ENCODE measurements at places on chromosomes 2 and 18.
A peak's percentile ranks its signal among the peaks of the same experiment; 100 is the strongest.

DNA sequence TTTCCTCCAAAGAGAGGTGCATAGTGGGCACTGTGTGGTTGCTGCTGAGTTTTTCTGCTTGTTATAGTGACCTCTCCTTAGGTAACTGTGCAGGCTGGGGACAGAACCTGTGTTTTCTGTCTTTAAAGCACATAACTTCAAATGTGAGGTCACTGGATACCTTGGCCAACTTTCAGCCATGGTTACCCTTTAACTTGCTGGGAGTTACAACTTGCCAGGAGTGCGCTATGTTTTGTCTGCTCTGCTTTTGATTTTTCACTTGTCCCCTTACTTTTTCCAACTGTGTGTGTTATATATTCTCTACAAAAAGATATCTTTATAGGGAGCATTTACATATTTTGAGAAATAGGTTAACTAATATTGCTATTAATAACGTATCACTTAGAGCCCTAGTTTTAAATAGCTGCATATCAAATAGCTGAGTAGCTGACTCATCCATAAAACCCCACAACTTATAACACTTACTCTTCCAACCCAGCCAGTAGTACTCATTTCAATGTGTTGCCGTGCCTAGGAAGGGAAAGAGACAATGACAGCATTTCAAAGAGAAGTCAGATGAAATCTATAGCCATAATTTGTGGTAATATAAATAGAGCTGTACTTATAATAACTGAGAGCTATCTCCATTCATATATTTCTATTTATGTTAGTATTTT lies 51.6 kb downstream of the DPP4 start:
- no peak for DNase-seq

DNA sequence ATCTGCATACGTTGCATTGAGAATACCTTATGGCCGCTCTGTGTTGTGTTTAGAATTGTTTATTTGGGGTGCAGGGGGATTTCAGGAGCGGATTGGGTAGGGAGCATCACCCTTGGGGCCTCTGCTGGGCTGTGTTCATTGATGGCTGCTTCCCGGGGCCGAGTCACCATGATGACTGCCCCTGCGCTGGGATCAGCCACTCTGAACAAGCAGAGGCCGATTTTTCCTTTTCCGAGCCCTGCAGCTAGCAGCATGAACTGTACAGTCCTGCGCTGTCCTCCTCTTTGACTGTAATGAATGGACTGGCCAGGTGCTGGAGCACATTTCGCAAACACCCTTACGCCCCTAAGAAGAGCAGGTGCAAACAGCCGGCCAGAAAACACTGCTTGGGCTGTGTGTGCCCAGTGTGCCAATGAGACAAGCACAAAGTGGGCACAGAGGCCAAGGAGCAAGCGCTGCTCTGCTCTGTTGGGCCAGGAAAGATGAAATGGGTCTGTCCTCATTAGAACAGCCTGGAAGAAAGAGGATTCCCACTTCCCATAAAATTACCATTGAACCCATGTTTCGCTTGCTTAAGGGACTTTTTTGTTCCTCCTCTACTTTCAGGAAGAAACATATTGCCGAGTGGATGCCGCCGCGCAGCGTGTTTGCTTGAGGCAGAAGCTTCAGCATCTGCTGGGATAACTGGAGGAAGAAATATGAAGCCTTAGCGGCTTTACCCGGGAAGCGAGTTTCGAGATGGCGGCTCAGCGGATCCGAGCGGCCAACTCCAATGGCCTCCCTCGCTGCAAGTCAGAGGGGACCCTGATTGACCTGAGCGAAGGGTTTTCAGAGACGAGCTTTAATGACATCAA lies 82.7 kb downstream of the SH3BP4 start:
- DNase-seq, result no peak

DNA sequence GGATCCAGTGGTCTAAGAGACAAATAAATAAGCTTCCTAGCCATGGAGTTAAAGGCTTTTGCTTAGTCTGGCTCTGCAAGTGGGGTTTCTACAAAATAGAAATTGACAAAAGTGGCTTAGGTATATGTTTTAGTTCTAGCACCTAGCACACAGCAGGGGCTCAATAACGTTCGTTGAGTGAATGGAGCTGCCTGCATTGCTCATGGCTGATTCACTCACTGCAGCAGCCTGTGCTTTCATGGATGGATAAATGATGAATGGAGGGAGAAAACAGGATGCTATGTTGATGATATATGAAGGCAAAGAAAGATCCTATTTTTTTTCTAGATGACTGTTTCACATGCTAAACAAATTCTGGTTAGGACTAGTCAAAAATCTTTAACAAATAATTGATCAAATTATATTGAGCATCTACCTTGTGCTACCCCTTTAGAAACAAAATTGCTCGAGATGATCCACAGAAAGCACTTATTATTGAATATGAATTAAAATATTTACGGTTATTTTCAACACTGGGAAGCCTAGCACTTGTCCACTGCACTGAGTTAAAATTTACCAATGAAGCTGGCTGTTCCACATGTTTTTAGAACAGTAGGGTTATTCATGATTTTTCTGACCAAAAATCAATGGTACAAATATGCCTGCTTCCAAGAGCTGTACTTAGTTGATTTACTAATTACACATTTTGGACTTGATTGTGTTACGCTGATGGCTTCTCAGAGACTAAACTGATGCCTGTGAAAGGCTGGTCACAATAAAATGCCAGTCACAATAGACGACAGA lies 39.6 kb downstream of the HDHD2 start:
- no peak for DNase-seq

DNA sequence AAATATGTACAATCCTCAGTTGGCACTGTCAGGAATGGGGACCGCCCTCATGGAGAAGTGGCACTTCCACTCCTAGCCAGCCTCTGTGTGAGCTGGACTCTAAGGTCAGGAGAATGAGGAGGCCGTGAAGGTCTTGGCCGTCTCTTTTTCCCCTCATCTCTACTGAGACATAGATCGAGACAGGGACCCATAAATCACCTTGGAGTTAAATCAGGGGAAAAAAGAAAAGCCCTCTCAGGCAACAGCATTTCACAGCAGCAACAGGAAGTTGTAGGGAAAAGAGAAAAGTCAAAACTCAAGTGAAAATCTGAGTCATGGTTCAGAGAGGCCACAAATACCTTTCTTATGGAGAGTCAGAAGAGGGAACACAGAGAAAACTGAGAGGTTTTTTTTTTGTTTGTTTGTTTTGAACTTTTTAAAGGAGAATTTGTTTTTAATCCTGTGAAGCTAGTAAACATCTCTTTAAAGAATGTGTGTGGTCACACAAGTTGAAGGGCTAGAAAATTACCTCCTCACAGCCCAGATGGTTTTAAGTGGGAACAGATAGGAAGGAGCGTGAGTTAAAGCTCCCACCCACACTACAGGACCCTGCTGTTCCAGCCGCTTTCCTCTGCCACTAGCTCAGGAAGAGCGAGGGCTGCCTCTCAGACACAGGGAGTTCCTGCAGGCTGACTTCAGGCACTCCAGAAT lies 30.6 kb upstream of the CYP1B1 start:
- no peak for DNase-seq

- no peak for DNase-seq
Observed at GRCh38 chr2:60963190-60963589, 54.3 kb upstream of the PEX13 start.

GRCh38 chr18:23354625-23355024 lies 98.5 kb upstream of the RIOK3 start:
- no peak for DNase-seq

GRCh38 chr2:47028846-47029560 lies 113.4 kb upstream of the MCFD2 start:
- no peak for DNase-seq

- no peak for DNase-seq
Observed at GRCh38 chr2:175008801-175009495, 3.8 kb upstream of the CHN1 start.

DNA sequence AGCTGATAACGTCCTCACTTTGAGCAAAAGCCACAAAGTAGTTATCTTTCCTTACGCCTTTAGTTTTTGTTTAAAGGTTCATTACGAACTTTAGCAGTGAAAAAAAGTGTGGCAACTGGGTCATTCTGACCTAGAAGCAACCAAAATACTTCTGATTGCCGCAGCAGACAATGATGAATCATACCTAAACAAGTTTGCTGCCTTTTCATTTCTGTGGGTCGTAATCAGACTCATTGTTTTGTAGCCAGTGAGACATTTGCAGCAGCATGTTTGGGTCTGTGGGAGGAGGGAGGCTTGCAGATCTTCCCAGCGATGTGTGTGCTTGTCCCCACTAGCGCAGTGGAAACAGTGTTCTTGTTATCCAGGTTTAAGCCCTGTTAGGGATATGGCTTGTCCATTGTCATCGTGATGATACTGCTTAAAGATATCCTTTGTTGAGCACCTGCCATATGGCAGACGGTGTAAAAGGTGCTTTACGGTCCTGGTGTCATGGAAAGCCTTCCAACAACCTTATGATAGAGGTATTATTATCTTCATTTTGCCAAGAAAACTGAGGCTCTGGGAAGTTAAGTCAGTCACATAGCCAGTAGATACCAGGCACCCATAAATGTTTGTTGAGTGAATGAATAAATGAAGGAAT lies 1.3 kb upstream of the GREB1 start:
- DNase-seq, result no peak

- no peak for DNase-seq
Observed at GRCh38 chr18:48942554-48943261, 8.1 kb downstream of the SMAD7 start.

DNA sequence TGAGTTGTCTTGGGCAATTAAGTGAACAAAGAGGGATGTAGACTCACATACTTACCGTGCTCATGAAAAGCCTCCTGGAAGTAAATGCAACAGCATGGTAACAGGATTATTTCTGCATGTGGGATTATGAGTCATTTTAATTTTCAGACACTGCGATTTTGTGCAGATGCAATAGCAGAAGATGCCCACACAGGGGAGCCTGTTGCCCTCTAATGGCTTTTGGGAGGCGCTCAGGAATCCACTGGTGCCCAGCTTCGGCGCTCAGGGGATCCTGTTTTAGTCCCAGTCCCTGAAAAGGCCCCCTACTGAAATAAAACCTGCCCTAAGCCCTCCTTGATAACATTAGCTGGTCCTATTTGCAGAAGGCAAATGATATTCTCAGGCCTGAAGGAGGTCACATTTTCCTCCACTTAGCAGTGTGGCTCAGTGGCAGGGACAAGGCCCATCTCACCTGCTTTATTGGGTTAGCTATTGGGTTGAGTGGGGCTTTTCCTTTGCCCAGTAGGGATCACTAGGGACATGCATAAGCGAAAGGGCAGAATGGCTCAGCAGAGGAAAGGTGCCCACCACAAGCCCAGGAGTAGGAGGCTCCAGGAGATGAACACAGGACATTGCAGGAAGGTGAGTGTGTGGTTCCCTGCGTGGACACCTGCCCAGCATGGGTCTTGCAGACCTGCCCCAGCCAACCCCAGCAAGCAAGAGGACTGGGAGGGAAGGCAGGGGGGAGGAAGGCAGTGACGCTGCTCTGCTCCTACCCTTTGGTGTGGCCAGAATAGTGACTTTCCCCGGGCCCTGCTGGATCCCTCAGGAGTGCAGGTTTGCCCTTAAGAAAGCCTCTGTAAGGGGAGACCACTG lies 26.5 kb upstream of the KCNS3 start:
- peak; percentile 11 for DNase-seq

DNA sequence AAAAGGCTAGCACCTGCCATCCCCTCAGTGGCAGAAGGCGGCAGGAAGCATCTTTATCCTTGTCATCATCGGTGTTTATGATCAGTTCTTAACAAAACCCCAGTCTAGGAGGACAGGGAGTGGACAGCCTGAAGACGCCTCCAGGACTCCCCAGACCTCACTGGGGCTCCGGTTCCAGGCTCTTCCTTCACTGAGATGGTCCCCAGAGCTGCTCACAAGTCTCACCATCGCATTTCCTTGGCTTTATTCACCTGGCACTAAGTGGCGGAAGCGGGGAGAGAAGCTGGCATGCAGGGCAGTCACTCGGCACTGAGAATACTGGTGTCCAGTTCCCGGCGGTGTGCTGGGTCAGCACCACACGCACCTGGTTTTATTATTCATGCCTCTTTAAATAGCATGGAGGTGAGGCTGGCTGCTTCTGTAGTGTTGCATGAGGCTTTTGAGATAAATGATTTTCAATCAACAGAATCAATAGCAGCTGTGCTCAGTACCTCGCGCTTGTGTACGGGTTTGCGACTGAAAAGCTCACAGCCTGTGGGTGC lies 68.7 kb downstream of the CABLES1 start:
- no peak for DNase-seq

DNA sequence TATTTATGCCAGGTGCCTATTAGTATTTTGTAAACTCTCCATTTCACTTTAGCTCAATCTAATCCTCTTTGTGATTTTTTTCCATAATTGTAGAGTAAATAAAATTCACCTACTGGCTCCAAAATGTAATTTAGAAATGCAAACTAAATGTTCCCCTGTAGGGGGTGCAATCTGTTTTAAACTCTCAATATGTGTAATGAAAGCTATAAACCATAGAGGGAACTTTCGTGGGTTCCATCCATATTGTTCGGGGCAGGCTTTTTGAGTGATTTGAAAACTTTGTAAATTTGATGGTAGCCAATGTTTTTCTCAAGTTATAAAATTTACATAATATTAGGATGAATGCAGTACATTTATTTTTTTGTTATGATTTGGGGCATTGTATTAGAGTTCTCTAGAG lies 49.4 kb downstream of the TSPYL6 start:
- DNase-seq, result no peak

- DNase-seq, result no peak
Observed at GRCh38 chr2:157501026-157501425, 57.1 kb upstream of the CYTIP start.

GRCh38 chr2:85734015-85734414 lies 19.8 kb upstream of the ATOH8 start:
- no peak for DNase-seq

- DNase-seq, result no peak
Observed at GRCh38 chr2:133841900-133842299, 273.6 kb upstream of the NCKAP5 start.

DNA sequence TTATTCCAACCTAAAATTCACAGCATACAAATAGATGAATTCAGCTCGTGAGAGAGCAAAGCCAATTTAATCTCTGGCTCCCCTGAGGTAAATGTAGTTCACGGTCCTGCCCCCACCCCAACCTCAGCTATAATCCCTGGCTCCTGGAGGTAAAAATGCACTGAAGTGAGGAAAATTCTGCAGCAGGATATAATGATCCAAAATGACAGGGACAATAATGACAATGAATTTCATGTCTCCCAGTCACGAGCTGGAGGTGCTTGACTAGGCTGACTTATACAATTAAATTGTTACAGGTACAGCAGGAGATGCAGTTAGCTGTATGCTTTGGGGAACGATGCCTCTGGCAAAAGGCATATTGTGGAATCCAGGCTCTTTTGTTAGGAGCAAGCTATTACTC lies 82.0 kb downstream of the GPD2 start:
- no peak for DNase-seq

GRCh38 chr18:77250501-77250925 lies 865 bp downstream of the GALR1 start:
- DNase-seq, result no peak

All from stimulated activated naive CD8-positive, alpha-beta T cell treated with anti-CD3 and anti-CD28 coated beads, Interleukin-15, amount 100 ng/mL, for 72 hours (primary cell).